ENCODE measurements at places on chromosomes 11 and 22. TPM values are rescaled to one million over a fixed set of nuclear protein-coding genes. Genes with fewer than 3 reads are reported as not detected.

DNA sequence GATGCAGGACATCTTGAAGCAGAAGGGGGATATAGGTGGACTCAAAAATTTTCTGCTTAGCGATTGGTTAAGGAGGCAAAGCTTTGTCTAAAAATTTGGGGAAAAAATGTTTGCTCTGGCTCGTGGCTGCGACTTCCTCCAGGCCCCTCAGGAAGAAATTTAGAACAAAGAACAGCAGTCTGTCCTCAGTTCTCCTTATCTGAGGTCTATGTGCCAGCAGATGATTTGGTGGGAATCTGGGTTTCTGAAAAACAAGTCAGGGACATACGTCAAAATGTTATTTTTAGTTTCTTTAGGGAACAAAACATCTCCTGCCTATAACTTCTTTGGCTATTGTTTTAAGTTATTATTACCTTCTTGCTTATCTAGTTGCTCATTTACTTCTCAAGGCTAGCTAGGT lies 8.1 kb downstream of the OR6M1 start:
- H3K4me1 ChIP-seq: no peaks in the 10 kb centered on the region
- DNase-seq: no peak
- H3K36me3 ChIP-seq: no peaks in the 10 kb centered on the region
- H3K4me3 ChIP-seq: no peak overlapping the region
- H3K27ac ChIP-seq: no peak overlapping the region

DNA sequence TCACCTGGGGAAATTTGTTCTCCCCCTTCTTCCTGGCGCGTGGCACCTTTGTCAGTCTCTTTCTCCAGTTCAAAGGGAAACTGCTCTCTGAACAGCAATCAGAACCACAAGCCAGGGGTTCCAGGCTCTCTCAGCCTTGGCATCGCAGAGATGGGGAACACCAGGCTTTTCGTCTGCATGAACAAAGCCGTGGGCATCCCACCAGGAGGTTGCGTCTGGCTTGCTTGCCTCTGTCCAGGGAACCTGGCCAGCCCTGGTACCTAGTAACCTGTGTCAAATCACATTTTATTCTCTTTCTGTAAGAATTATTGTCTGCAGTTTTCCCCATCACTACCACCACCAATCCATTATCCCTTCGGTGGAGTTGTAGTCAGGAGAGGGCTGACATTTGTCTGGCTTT lies 107.0 kb downstream of the WNT7B start:
- no peak overlapping the region for H3K27ac ChIP-seq
- H3K4me1 ChIP-seq: no peaks in the 10 kb centered on the region
- no peak for DNase-seq
- no peaks in the 10 kb centered on the region for H3K36me3 ChIP-seq
- H3K4me3 ChIP-seq: no peak overlapping the region

DNA sequence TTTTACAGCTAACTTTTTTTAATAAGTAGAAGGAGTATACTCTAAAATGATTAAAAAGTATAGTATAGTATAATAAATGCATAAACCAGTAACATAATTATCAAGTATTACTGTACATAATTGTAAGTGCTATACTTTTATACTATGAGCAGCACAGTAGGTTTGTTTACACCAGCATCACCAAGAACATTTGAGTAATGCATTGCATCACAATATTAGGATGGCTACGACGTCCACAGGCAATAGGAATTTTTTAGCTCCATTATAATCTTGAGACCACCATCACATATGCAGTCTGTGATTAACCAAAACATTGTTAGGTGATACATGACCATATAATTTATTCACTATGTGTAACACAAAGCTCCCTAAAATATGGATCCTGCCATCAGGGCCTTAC lies 20.4 kb downstream of the RNF141 start:
- H3K4me3 ChIP-seq: no peak overlapping the region
- no peaks in the 10 kb centered on the region for H3K27me3 ChIP-seq
- no peak for DNase-seq
- peaks cover 49% of the 10 kb centered on the region for H3K36me3 ChIP-seq
- H3K4me1 ChIP-seq: no peaks in the 10 kb centered on the region

DNA sequence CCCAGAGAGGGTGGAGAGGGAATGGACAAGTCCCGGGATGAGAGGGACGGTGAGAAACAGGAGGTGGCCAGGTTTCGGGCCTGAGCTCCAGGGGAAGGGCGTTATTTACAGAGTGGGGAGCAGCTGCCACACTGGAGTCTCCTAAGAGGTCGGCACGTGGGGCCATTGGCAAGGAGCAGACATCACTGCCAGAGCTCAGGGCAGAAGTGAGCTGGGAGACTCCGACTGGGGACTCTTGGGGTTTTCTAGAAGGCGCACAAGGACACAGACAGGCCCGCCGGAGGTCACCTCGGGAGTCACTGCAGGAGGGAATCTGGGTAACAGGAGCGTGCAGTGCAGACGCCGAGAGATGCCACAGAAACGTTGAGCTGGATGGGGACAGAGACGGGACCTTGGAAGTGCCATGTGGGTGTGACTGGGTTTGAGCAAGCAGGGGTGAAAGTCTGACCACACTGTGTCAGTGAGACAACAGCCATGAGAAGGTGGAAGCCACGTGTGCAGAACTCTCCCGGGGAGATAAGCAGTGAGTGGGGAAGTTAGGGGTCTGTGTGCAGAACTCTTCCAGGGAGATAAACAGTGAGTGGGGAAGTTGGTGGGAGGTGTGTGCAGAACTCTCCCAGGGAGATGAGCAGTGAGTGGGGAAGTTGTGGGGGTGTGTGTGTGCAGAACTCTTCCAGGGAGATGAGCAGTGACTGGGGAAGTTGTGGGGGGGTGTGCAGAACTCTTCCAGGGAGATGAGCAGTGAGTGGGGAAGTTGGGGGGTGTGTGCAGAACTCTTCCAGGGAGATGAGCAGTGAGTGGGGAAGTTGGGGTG lies 187.5 kb downstream of the SHANK2 start:
- no peak overlapping the region for H3K4me3 ChIP-seq
- no peaks in the 10 kb centered on the region for H3K4me1 ChIP-seq
- H3K27ac ChIP-seq: no peak overlapping the region
- peaks cover 2% of the 10 kb centered on the region for H3K27me3 ChIP-seq
- DNase-seq: no peak
- no peaks in the 10 kb centered on the region for H3K36me3 ChIP-seq

- peak overlapping the region; percentile 13 for H3K4me3 ChIP-seq
- no peaks in the 10 kb centered on the region for H3K36me3 ChIP-seq
- no peaks in the 10 kb centered on the region for H3K27me3 ChIP-seq
- DNase-seq: peak; percentile 36
- H3K4me1 ChIP-seq: peaks cover 68% of the 10 kb centered on the region
Observed at GRCh38 chr22:28810821-28811491, 10.6 kb upstream of the XBP1 start.

- no peak overlapping the region for H3K27ac ChIP-seq
- H3K4me1 ChIP-seq: no peaks in the 10 kb centered on the region
- DNase-seq: no peak
- no peaks in the 10 kb centered on the region for H3K27me3 ChIP-seq
- H3K36me3 ChIP-seq: no peaks in the 10 kb centered on the region
Observed at GRCh38 chr11:40185793-40186192, 1273.7 kb downstream of the LRRC4C start.

DNA sequence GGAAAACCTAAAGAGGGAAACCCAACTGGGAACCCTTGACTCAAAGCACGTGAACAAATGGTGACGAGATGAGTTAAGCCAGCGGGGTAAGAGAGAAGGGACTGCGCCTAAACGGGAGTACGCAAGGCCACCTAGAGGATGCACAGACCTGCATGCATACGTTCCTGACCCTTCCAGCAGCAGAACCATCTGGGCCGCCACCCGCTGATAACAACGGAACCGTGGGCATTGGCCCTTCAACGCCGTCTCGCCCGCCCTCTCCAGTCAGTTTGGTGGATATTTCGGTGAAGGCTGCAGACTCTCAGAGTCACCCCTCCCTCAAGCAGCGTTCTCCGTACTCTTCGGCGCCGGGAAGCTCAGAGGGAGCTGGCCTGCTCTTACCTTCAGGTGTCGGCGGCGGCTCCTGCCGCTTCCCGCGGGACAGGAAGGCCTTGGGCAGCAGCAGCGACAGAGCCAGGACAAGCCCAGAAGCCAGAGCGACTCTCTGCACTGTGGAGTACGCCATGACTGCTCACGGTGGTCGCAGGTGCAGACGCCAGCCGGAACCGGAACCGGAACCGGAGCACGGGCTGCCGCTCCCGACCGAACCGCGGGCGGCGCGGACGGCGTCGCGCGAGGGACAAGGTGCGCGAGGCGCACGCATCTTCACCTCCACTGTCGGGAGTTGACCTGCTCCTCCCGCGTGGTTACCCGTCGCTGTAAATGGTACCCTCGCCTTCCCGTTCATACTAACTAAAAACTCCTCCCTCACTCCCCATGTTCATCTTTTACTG lies at the start of gene RIC3:
Gene RIC3, minus strand, starts transcription at position 541 of the 773 bp plus-strand sequence. Its CDS starts 36 bp downstream, at position 505.
- H3K27ac ChIP-seq: no peak within 1 kb of the TSS
- H3K4me1 ChIP-seq: peaks cover 8% of the 10 kb centered on the region
- no peaks in the 10 kb centered on the region for H3K36me3 ChIP-seq
- peak within 1 kb of the TSS; percentile 55 for H3K4me3 ChIP-seq
- H3K27me3 ChIP-seq: peaks cover 23% of the 10 kb centered on the region

GRCh38 chr22:48354096-48354495 lies 1473.6 kb downstream of the BRD1 start:
- no peak for DNase-seq
- H3K4me1 ChIP-seq: no peaks in the 10 kb centered on the region
- no peak overlapping the region for H3K27ac ChIP-seq
- no peaks in the 10 kb centered on the region for H3K36me3 ChIP-seq

GRCh38 chr11:110565357-110566336 lies 135.9 kb downstream of the FDX1 start:
- no peaks in the 10 kb centered on the region for H3K36me3 ChIP-seq
- H3K27me3 ChIP-seq: no peaks in the 10 kb centered on the region
- no peak overlapping the region for H3K4me3 ChIP-seq
- H3K4me1 ChIP-seq: no peaks in the 10 kb centered on the region
- H3K27ac ChIP-seq: no peak overlapping the region

DNA sequence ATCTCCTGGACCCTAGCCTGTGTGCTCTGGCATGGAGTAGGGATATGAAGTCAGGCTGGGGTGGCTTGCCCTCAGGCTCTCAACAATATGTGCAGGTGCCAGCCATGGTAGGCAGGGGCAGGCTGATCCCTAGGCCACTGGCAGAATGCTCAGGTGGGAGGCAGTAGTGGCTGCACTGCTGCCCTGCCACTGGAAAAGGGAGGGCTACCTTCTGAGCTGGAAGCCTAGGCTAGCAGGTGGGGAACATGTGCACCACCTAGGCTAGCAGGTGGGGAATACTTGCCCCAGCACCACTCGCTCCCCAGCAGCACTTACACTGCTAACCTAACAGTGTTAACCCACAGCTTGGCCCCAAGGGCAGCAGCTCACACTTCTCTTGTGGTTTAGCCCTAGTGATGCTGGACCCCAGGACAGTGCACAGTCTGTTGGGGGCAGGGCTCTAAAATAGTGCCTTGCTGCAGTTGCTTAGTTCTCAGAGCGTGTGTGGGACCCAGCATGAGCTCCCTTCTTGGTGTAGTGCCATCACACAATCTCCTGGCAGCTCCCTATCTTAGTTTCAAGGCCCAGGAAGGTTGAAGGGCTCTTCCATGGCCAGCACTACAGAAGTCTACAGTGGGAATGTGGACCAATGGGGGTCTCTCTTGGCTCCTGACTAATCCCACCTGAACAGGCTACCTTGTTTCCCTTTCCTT lies 130.8 kb downstream of the FCHSD2 start:
- no peak overlapping the region for H3K27ac ChIP-seq
- peaks cover 9% of the 10 kb centered on the region for H3K4me1 ChIP-seq
- H3K4me3 ChIP-seq: no peak overlapping the region
- no peak for DNase-seq

DNA sequence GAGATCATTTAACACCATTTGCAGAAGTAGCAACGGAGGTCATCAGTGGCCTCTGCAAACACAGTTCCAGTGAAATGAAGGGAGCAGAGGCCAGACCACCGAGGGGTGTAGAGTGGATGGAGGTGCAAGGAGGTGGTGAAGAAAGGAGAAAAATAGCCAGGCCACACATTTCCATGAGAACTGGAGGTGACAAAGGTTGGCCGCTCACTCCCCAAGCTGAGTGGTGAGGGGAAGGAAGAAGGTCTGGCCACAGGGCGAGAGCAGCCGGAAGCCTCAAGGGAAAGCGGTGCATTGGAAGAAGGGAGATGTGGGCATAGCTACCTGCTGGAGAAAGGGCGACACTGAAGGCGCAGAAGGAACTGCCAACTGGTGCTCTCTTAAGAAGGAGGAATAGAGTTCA lies 20.1 kb upstream of the TMPRSS4 start:
- H3K4me1 ChIP-seq: peaks cover 16% of the 10 kb centered on the region
- no peak for DNase-seq
- H3K27ac ChIP-seq: no peak overlapping the region
- H3K4me3 ChIP-seq: no peak overlapping the region
- no peaks in the 10 kb centered on the region for H3K36me3 ChIP-seq

The ACTN3 gene
- 0.33 TPM for total RNA-seq

DNA sequence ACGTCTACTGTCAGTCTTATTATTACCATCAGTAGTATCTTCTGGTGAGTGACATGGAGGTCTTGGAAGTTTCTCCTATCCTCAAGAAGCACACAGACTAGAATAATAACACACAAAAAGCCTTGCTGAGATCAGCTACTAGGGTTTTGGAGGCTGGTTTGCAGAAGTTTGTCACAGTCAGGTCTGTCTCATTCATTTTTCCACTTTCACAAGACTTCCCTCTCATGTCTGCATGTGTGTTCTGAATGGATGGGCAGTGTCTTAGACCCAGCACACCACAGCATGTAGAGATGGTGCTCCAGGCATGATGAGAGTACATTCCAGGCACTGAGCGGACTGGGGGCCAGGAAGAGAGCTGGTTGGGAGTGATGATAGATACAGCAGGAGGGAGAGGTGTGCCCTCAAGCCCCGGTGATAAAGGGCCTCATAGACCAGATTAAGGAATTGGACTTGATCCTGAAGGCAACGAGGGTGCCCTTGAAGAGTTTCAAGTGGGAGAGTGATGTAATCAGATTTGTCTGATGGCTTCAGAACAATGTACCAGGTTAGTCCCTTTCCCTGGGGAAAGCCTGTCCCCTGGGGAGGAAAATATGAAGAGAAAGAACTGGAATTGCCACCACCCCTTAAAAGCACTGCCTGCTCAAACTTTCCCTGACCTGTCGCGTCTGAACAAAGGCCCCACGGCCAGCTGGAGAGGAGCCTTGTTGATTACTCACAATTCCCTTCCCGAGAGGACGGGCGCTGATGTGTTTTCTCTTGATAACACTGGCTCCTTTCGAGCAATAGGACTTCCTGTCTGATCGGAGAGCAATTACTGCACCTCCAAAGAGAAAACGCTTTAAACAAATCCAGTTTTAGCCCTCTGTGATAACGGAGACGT lies 45.1 kb upstream of the LMO2 start:
- no peak overlapping the region for H3K27ac ChIP-seq
- H3K27me3 ChIP-seq: no peaks in the 10 kb centered on the region
- H3K4me3 ChIP-seq: no peak overlapping the region
- H3K4me1 ChIP-seq: peaks cover 10% of the 10 kb centered on the region
- no peak for DNase-seq

The SHANK3 gene
- not detected for total RNA-seq

The MAPK1 gene
- total RNA-seq: 246 TPM

- peaks cover 19% of the 10 kb centered on the region for H3K4me1 ChIP-seq
- no peak for DNase-seq
- H3K4me3 ChIP-seq: no peak overlapping the region
- no peak overlapping the region for H3K27ac ChIP-seq
- no peaks in the 10 kb centered on the region for H3K36me3 ChIP-seq
Observed at GRCh38 chr11:121368364-121369240, 76.0 kb downstream of the SC5D start.

Data from natural killer cell (primary cell).